Osteoblast (primary cell): ENCODE measurements at places on chromosomes 4 and X. TPM values are rescaled to one million over a fixed set of nuclear protein-coding genes. Genes with fewer than 3 reads are reported as not detected.

GRCh38 chrX:37926700-37927099, 79.3 kb upstream of the DYNLT3 start:
- H3K27me3 ChIP-seq: peaks cover 3% of the 10 kb centered on the region
- peaks cover 3% of the 10 kb centered on the region for H3K4me1 ChIP-seq
- no peak overlapping the region for H3K4me3 ChIP-seq
- no peak overlapping the region for H3K27ac ChIP-seq

- no peaks in the 10 kb centered on the region for H3K36me3 ChIP-seq
- no peak for DNase-seq
- H3K4me3 ChIP-seq: no peak overlapping the region
- H3K27me3 ChIP-seq: no peaks in the 10 kb centered on the region
- H3K27ac ChIP-seq: no peak overlapping the region
These were observed 252.0 kb upstream of the PPARGC1A start for GRCh38 chr4:24141836-24142235.

DNA sequence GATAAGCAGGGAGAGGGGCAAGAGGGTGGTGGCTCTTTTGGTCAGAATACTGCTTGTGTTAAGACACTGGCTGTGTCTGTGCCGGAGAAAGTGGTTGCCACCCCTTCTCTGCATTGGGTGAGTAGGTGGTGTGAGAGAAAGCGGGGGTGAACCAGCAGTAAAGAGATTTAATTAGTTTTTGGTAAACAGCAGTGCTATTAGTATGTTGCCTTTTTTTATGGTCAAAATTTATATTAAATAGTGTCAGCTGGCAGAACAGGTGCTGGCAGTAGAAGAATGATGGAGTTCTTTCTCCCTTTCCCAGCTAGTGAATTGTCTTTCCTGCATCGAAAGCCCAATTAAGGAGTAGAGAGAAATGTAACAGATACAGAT, 181.6 kb downstream of the LARP7 start:
- no peaks in the 10 kb centered on the region for H3K36me3 ChIP-seq
- peaks cover 6% of the 10 kb centered on the region for H3K4me1 ChIP-seq
- no peak for DNase-seq
- H3K4me3 ChIP-seq: peak overlapping the region; percentile 81
- H3K27ac ChIP-seq: peak overlapping the region; percentile 78
- H3K27me3 ChIP-seq: no peaks in the 10 kb centered on the region

- H3K4me3 ChIP-seq: no peak overlapping the region
- no peak for DNase-seq
- H3K27me3 ChIP-seq: no peaks in the 10 kb centered on the region
These were observed 854.5 kb upstream of the EPHA5 start for GRCh38 chr4:66524781-66525180.

DNA sequence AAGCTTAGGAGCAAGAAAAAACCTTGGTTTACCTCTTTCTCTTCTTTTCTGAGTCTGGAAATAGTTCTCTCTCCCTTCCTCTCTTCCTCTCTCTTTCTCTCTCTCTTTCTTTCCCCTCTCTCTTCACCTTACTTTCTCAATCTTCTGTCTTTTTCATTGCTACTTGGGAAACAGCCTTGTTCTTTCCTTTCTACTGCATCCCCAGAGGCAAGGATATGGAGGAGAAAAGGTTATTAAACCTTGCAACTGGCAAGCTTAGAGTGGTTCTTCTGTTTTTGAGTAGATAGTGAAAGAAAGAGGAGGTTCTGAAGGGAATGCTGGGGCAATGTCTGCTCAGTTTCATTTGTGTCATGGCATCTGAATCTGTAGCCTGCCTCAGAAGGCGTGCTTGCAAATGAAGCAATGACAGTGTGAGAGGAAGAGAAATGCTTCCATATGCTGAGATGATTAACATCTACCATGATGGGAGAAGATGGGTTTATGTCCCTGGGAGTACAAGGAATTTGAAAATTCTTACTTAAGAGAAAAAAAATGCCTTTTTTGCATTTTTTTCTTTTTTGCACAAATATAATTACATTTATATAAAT, 190.6 kb downstream of the CEP135 start:
- no peak for DNase-seq
- no peaks in the 10 kb centered on the region for H3K27me3 ChIP-seq
- no peak overlapping the region for H3K27ac ChIP-seq
- no peaks in the 10 kb centered on the region for H3K36me3 ChIP-seq
- no peaks in the 10 kb centered on the region for H3K4me1 ChIP-seq
- no peak overlapping the region for H3K4me3 ChIP-seq

DNA sequence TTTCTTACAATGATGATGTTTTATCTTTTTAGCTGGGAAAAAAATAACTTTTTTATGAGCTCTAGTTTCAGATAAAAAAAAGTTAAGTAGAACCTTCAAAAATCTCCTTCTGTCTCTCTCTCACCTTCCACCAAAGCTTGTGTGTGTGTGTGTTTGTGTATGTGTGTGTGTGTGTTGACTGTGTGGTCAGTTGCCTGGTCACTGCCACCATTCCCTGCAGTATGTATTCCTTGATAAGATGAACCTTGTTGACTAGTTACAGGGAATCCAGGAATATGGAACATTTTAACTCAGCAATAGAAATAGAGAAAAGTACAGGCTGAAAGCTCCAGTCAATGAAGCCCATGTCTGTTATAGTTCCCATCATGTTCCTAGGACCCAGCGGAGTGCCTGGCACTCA, 143.5 kb downstream of the CORIN start:
- no peak for DNase-seq
- H3K4me1 ChIP-seq: no peaks in the 10 kb centered on the region
- no peak overlapping the region for H3K4me3 ChIP-seq
- H3K36me3 ChIP-seq: no peaks in the 10 kb centered on the region
- H3K27me3 ChIP-seq: peaks cover 17% of the 10 kb centered on the region

DNA sequence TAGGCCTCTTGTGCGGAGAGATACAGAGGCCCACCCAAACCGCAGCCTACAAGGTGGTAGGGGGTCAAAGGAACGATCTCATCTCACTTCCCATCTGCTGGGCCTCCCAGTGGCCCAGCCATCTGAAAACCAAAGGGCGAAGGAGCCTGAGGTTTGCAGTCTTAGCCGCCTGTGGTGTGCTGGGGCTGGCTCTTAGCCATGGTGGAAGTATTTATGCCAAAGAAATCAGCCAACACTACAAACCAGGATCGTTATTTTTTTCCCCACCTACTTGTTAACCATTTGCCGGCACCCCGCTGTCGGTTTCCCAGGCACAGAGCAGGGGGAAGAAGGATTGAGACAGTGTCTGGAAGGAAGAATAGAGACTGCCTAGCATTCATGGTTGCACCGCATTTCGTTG, 30.9 kb upstream of the CDKL5 start:
- H3K4me3 ChIP-seq: peak overlapping the region; percentile 13
- H3K4me1 ChIP-seq: peaks cover 3% of the 10 kb centered on the region
- no peaks in the 10 kb centered on the region for H3K36me3 ChIP-seq
- H3K27ac ChIP-seq: no peak overlapping the region
- peak; percentile 69 for DNase-seq
- H3K27me3 ChIP-seq: no peaks in the 10 kb centered on the region

- H3K27me3 ChIP-seq: peaks cover 29% of the 10 kb centered on the region
- no peaks in the 10 kb centered on the region for H3K36me3 ChIP-seq
- peak within 1 kb of the TSS; percentile 30 for H3K27ac ChIP-seq
- peak; percentile 90 for DNase-seq
- H3K4me3 ChIP-seq: peak within 1 kb of the TSS; percentile 78
These were observed at the start of gene PDLIM3 for GRCh38 chr4:185534866-185535611. Gene PDLIM3 (minus strand): TSS chr4:185535507. CDS start chr4:185535434, 73 bp downstream.

DNA sequence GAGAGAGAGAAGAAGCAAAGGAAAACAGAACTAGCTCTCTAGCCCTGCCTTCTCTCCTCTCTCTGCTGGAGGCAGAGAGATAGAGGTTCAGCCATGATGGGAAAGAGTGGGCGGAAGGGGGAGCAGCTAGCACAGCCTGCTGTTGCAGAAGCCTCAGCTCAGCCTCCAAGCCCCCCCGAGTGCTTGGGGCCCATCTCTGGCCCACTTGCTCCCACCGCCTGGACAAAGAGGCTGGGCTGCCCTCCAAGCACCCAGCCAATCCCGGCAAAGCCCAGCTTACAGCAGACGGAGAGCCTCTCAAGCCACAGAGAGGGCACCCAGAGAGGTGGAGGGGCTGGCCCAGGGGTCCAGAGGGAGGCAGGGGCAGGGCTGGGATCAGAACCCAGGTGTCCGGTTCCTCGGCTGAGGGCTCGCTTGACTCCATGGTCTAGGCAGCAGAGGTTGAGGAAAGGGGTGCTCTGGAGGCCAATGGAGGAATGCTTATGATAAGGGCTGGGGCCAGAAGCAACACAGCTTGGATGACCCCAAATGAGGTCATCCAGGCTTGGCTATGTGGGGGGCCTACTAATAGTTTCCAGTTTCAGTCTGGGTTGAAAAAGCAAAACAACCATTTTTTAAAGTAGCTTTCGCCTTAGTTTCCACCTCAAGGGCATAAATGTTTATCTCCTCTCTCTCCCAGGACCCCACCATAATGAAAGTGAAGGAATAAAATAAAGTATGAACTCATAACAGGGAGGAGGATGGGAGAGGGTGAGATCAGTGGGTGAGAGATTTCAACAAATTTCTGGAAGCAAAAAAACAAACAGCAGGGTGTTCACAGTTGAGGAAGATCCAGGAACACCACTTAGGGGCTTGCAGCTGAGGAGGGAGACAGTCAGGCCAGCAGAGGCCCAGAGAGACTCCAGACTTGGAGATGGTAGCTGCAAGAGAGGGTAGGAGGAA, 24.9 kb upstream of the IQSEC2 start:
- peaks cover 11% of the 10 kb centered on the region for H3K4me1 ChIP-seq
- no peak overlapping the region for H3K4me3 ChIP-seq
- H3K36me3 ChIP-seq: no peaks in the 10 kb centered on the region
- no peak overlapping the region for H3K27ac ChIP-seq

- no peak overlapping the region for H3K4me3 ChIP-seq
- H3K27me3 ChIP-seq: no peaks in the 10 kb centered on the region
- no peaks in the 10 kb centered on the region for H3K36me3 ChIP-seq
- no peak for DNase-seq
- H3K4me1 ChIP-seq: peaks cover 31% of the 10 kb centered on the region
These were observed 24.0 kb downstream of the DOCK11 start for GRCh38 chrX:118519411-118520215.

DNA sequence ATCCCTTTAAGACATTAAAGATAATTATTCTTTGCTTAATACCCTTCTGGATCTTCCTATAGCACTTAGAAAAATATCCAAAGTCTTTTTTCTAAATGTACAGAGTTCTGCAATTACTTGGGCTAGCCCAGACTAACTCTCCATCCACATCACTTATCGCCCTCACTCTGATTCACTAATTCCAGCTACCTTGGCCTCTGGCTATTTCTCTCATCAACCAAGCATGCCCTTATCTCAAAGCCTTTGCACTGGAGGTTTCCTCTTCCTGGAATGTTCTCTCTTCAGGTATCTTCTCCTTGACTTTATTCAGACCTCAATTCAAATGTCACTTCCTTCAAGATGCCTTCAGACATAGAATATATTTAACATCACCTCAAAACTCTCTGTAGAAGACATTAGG, 345.1 kb upstream of the SMIM31 start:
- H3K4me3 ChIP-seq: no peak overlapping the region
- H3K27ac ChIP-seq: no peak overlapping the region
- no peaks in the 10 kb centered on the region for H3K4me1 ChIP-seq
- no peaks in the 10 kb centered on the region for H3K36me3 ChIP-seq

- H3K4me1 ChIP-seq: no peaks in the 10 kb centered on the region
- no peaks in the 10 kb centered on the region for H3K27me3 ChIP-seq
- no peak overlapping the region for H3K27ac ChIP-seq
- no peak overlapping the region for H3K4me3 ChIP-seq
- DNase-seq: no peak
These were observed 199.2 kb downstream of the DCTD start for GRCh38 chr4:182717788-182718583.

DNA sequence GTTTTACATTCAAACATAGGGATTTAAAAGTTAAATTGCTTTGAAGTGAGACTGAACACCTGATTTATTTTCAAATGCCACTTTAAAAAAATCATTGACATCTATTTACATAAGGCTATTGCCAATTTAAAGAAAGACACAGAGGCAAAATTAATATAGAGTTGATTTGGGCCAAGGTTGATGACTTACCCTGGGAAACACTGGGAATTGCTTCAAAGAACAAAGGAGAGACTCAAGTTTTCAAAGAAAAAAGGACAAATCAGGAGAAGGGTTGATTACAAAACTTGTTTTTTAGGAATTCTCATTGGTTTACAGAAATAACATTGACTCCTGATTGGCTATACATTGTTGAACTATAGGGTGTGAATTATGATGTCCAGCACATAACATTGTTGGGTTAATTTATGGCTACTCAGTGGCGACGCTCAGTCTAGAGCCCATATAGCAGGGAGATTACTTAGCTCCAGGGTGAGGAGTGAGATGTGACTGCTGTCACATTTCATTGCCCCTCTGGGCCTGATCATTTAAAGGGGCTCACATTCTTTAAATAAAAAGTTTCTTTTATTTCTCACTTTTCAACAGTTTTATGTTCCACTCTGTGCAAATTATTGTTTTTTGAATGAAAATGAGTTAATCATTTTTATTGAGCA, 184.6 kb downstream of the SPATA18 start:
- H3K4me3 ChIP-seq: no peak overlapping the region
- no peaks in the 10 kb centered on the region for H3K4me1 ChIP-seq
- peaks cover 5% of the 10 kb centered on the region for H3K27me3 ChIP-seq
- H3K27ac ChIP-seq: no peak overlapping the region

DNA sequence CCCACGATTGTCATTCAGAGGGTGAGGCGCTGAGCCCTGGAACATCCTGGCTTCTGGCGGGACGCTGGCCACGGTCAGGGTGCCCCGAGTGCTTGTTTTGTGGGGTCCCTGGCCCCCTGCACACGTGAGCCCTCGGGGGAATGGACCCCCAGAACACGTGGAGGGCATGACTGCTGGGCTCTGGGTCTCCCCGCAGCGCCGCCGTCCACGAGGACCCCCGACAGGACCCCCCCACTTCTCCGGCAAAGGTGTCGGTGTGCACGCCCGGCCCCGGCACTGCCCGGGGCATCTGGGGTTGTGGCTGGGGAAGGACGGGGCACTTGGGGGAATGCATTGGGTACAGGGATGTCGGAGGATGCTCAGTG, 13.9 kb upstream of the GTPBP6 start:
- DNase-seq: no peak
- H3K27me3 ChIP-seq: no peaks in the 10 kb centered on the region
- no peak overlapping the region for H3K27ac ChIP-seq
- H3K4me1 ChIP-seq: no peaks in the 10 kb centered on the region

SEPTIN11 gene
- total RNA-seq: 456 and 473 TPM in 2 replicates

ARR3 gene
- total RNA-seq: not detected in 2 replicates

NSG1 gene
- total RNA-seq: not detected in 2 replicates

SPARCL1 gene
- total RNA-seq: under 0.01 TPM in 1 of 2 replicates, not detected in the other

RS1 gene
- total RNA-seq: not detected in 2 replicates

TMPRSS11A gene
- not detected in 2 replicates for total RNA-seq

RTL9 gene
- total RNA-seq: 0.59 and 0.72 TPM in 2 replicates

ARHGAP24 gene
- 52.5 and 81.3 TPM in 2 replicates for total RNA-seq

BST1 gene
- 30.6 and 31.8 TPM in 2 replicates for total RNA-seq
